ENCODE measurements at places on chromosomes 16 and 17. TPM values are rescaled to one million over a fixed set of nuclear protein-coding genes. Genes with fewer than 3 reads are reported as not detected.
A peak's percentile ranks its signal among the peaks of the same experiment; 100 is the strongest.

DNA sequence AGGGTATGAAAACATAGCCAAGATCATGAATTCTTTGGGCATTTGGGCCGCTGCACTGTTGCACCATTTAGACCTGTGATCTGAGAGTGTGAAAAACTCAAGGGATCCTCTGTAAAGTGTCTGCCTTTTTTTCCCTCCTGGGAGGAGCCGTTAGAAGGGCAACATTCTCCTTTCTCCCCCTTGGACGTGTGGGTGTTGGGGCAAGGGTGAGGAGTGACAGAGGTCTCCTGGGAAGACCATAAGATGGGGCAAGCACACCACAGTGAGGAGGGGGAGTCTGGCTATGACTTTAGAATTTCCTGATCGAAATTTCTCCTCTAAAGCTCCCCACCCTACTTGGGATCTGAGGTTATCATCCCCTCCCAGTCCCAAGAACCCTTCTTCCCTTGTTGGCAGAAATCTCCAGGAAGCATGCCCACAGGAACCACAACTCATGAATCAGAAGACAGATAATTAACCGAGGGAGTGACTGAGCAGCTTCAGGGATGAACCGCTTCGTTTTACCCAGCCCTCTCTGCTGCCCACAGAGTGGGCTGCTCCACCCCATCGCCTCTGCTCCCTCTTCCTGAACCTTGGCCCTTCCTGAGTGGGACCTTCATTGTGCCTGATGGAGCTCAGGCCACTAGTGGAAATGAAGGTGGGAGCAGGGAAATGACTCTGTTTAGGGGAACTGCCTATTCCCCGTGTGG is 4.2 kb downstream of the ITGB3 start:
- H3K4me3 ChIP-seq = no peak overlapping the region
- H3K4me1 ChIP-seq = peaks cover 11% of the 10 kb centered on the region
- H3K36me3 ChIP-seq = no peaks in the 10 kb centered on the region
- H3K27ac ChIP-seq = peak overlapping the region; percentile 32
- no peak for DNase-seq

DNA sequence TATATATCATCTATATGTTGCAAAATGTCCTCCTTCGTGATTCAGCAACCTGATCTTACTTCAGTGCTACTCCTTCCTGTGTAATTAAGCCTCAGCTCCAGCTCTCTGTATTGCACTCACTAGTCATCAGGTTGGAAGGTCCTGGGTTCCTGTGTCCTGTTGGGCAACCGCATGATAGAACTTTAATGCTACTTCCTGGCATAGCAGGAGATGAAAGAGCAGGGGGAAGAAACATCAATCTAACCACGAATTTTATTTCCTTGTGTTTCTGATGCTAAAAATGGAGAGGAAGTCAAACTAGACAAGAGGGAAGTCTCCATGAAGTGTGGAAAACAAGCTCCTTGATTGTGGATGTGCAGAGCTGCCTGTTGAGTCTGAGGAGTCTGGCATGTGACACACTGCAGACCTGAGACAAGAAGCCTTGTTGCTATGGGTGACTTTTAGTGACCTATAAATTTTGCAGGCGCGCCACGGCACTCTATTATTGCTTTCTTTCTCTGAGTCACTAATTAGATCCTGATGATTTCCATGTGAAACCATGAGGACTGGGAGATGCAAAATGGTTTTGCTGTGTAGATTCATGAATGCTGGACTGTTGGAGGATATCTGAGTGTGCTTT is 25.6 kb downstream of the IGSF6 start:
- H3K27me3 ChIP-seq = no peaks in the 10 kb centered on the region
- H3K36me3 ChIP-seq = peaks cover 29% of the 10 kb centered on the region
- no peaks in the 10 kb centered on the region for H3K4me1 ChIP-seq
- peak; percentile 37 for DNase-seq

The CUEDC1 gene
- polyA plus RNA-seq = 1.6 TPM

DNA sequence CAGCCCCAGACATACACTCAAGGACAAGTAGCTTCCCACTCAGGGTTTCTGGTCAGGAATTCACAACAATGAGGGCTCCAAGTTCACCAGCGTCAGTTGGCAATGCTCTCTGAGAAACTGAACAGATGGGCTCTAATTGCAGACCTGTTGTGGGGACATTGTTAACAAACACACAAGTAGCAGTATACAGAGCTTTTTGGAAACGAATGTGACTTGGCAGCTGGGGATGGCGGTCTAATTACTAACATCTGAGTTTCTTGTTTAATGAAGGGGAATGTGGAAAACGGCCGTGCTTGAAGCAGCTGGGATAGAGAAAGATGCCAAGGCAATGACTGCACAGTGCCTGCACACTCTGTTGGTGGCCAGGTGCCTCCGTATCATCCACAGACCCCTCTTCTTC is 316.1 kb upstream of the IRX3 start:
- H3K36me3 ChIP-seq = no peaks in the 10 kb centered on the region
- DNase-seq = no peak

DNA sequence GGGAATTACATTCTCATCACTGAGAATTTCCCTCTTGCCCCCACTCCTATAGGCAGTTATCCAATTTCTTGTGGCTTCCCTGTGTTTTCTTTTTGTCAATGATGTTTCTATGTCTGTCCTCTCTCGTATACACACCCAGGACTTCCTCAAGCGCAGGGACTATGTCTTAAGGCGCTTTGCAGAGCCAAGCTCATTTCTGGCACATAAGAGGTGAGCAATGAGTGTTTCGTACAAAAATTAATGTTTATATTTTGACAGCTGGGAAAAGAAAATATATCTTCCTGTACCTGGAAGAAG is 947 bp downstream of the DDX42 start:
- H3K27me3 ChIP-seq = no peaks in the 10 kb centered on the region
- DNase-seq = no peak
- peak overlapping the region; percentile 98 for H3K27ac ChIP-seq
- H3K36me3 ChIP-seq = no peaks in the 10 kb centered on the region

- no peaks in the 10 kb centered on the region for H3K27me3 ChIP-seq
- H3K27ac ChIP-seq = no peak overlapping the region
- H3K4me3 ChIP-seq = no peak overlapping the region
- H3K36me3 ChIP-seq = peaks cover 2% of the 10 kb centered on the region
- no peaks in the 10 kb centered on the region for H3K4me1 ChIP-seq
- DNase-seq = no peak
Observed at GRCh38 chr17:81460856-81461460, 51.6 kb downstream of the ACTG1 start.

The TMEM94 gene
- 57.3 TPM for polyA plus RNA-seq

The ABCC12 gene
- polyA plus RNA-seq = not detected
